ENCODE measurements at places on chromosomes 11 and 22.

DNA sequence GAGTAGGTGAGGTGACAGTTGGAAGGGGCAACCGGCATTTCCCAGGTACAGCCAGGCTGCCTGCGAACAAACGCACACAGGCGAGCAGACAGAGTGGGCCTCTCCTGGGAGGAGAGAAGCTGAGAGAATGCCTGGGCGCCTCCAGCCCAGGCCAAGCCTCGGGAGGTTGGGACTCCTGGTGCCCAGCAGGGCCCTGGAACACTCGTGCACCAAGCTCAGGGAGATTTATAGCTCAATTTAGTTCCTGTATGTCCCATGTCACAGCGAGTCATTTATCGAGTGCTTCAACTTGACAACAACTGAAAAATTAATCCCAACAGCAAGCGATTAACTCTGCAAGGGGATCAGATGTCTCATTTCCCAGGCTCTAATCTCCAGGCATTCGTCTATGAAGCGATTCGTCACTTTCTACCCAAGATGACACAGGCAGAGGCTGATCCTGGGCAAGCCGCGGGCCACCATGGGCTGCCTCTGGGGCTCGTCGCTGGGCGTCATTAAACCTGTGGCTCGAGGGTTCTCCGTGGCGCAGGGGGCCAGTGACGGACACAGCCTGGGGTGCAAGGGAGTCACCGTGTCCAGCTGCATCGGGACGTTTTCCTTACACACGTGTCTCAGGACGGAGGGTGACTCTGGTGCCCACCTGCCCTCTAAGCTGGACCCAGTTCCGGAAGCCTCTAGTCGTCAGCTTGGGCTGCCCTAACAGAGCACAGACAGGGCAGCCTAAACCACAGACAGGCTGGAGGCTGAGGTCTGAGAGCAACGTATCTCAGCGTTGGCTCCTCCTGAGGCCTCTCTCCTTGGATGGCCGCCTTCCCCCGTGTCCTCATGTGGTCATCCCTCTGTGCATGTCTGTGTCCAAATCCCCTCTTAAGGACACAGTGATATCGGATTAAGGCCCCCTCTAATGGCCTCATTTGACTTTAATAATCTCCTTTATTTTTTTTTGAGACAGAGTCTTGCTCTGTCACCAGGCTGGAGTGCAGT, 154.1 kb downstream of the CTTN start:
- no peak for DNase-seq

DNA sequence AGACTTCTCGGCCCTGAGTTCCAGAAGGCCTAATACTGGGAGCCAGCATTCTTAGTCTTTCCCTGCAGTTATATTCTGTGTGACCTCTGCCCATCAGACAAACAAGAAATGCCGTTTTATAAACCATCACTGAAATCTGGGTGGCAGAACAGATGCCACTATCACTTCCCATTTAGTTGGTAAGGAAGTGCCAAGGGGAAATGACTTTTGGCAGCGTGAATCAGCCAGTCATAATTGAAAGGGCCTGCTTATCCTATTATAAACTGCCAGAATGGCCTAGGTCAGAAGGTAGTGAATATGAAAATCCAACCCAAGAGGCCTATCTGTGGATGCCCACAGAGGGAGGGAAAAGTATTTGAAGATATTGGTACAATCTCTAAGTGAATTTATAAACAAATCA, 646.8 kb upstream of the CCDC90B start:
- no peak for DNase-seq

- DNase-seq = no peak
Measured at GRCh38 chr11:123233280-123233974, 38.4 kb upstream of the CLMP start.

- no peak for DNase-seq
Measured at GRCh38 chr11:18657673-18658072, 23.5 kb upstream of the SPTY2D1 start.

Data from activated naive CD4-positive, alpha-beta T cell (primary cell).